Stimulated activated CD8-positive, alpha-beta memory T cell treated with anti-CD3 and anti-CD28 coated beads, Interleukin-15, amount 100 ng/mL, for 24 hours (primary cell): ENCODE measurements at places on chromosomes 2 and 18.

GRCh38 chr2:122851972-122852531 lies 1096.6 kb downstream of the TSN start:
- no peak for DNase-seq

DNA sequence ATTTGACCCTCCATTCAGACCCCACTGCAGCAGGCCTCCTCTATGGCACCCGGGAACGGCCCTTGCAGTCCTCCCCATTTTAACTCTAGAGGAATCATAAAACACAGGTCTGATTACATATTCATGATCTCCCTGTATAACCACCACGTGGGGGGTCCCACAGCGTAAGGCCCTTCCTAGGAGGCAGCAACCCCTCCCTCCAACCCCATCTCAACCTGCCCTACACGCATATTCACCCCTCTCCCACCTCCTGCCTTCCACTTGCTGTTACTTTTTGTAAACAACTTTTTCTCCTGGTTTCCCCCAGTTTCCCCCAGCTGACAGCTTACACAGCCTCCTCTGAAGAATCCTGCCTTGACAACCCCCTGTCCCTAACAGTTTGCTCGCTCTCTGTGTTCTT lies 85.1 kb upstream of the FOXI3 start:
- DNase-seq: no peak

GRCh38 chr2:205889114-205889513 lies 196.9 kb downstream of the INO80D start:
- no peak for DNase-seq

- no peak for DNase-seq
Observed at GRCh38 chr2:65153515-65153914, 23.6 kb upstream of the RAB1A start.

- no peak for DNase-seq
Observed at GRCh38 chr18:10138719-10139118, 224.9 kb downstream of the VAPA start.

DNA sequence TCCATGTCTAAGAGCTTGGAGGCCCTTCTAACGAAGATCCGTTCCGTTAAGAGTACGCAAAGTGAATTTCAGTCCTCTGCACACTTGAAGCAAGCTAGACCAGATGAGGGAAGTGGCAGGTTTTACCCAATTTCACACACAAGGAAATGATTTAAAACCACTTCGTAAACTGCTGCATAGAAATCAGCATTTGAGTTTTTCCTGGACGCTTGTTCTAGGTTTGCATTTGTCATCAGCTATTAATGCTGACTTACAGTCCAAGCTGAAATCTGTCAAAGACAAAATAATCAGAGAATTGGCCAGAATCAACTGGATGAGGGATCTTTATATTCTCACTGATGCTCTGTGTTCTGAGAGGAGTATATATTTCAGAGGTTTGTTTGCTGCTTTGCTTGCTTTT lies 117.6 kb upstream of the RASGRP3 start:
- DNase-seq: no peak

GRCh38 chr2:168426861-168427260 lies 29.2 kb upstream of the CERS6 start:
- no peak for DNase-seq
